NCI-H146 (cell line): ENCODE measurements at places on chromosomes 7 and 10.

DNA sequence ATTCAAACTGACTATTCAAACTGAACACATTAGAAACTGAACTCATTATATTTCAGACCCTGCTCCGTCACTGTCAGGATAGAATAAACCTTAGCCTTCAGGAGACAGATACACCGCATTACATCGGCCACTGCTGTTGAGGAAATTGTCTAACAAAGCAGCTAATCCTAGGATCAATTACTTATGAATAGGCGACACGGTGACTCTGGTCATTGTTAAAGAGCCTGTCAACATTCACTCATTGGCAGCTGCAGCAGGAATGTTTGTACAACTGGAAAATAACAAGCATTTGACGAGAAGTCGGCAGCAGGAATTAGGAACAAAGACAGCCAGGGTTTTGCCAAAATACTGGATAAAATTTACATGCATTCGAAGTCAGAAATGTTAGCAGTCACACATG, 112.0 kb upstream of the MKX start:
- DNase-seq, result peak; percentile 36

- DNase-seq, result peak; percentile 85
Observed at GRCh38 chr10:30134171-30134945, 75.0 kb upstream of the JCAD start.

GRCh38 chr7:2508327-2509215, 11.0 kb upstream of the LFNG start:
- DNase-seq, result no peak

DNA sequence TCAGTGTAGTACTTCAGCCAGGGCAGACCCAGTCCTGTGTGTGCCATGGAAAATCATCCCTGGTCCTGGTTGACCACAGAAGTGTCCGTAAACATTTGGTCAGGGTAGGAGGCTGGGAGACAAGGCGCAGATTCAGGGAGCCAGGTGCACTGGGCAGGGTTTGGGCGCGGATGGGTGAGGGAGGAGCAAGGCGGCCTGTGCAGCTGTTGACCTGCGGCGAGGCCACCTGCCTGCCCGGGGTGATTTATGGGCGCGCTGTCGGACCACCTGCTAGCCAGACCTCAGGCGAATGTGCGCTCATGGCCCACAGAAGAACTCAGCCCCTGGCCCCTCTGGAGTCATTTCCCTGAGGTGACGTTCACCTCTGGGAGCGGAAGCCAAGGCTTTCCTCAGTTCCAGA, 6.6 kb downstream of the SFRP5 start:
- peak; percentile 95 for DNase-seq

DNA sequence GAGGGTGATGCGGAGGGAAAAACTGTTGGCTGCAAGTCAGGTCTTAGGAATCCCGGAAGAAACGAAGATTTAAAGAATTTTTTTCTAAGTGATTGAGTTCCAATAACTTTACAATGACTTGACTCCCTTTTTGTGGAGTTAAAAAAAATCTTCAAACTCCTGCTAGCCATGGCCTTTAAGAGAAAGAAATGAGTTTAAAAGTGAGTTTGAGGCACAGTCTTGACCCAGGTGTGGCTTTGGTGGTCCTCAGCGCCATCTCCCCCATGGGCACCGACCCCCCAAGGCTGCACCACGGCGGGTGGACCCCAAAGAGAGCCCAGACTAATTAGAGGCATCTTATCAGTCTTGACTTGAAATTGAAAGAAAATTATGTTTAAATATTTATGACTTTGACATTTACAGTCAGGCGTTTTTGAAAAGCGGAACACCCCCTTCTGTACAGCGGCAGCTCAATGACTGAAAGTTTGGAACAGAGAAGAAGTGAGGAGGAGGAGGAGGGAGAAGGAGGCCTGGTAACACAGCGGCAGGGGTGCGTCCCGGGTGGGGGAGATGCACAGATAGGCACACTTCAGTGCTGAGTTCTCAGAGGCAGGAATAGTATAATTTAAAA, 349.6 kb downstream of the DNAJB6 start:
- no peak for DNase-seq

DNA sequence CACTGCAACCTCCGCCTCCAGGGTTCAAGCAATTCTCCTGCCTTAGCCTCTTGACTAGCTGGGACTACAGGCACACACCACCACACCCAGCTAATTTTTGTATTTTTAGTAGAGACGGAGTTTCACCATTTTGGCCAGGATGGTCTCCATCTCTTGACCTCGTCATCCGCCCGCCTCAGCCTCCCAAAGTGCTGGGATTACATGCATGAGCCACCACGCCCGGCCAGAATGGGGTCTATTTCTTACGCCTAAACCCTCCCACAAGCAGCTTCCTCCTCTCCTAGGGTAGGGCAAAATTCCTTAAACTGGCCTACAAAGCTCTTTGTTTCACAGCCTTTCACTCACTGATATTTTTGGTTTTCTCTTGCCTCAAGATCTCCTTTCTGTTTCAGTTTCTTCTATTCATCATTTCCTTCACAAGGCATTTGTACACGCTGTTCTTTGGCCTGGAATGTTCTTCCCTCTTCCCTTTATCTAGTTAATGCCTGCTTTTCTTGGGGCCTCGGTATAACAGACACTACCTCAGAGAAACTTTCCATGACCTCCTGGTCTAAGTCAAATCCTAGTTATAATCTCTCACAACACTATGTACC, 6.7 kb downstream of the CPEB3 start:
- DNase-seq, result no peak

DNA sequence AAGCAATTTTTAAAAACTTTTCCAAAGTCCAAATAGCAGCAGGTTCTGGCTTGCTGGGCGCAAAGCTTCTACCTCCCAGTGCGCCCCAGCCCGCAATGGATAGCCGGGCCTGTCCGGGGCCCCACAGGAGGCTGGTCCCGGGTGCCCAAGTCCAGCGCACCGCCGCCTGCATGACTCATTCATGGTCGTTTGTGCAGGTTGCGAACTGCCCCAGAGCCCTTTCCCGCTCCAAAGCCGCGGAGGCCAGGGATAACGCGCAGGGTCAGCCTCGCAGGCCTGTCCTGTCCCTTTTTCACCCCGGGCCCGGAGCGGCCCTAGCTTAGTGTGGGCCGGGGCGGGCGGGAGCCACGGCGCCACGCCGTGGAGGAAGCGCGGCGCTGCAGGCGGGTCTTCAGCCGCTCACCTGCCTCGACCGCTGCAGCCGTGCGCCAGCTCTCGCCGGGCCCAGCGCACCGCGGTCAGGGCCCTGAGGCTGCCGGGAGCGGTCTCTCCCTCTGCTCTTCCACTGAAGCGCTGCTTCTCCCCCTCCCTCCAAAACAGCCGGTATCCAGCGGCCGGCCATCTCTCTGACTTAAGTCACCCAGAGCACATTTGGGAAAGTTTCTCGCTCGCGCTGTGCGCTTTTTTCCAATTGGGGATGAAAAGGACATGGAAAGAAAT, 1.7 kb upstream of the EGR2 start:
- DNase-seq, result peak; percentile 36

DNA sequence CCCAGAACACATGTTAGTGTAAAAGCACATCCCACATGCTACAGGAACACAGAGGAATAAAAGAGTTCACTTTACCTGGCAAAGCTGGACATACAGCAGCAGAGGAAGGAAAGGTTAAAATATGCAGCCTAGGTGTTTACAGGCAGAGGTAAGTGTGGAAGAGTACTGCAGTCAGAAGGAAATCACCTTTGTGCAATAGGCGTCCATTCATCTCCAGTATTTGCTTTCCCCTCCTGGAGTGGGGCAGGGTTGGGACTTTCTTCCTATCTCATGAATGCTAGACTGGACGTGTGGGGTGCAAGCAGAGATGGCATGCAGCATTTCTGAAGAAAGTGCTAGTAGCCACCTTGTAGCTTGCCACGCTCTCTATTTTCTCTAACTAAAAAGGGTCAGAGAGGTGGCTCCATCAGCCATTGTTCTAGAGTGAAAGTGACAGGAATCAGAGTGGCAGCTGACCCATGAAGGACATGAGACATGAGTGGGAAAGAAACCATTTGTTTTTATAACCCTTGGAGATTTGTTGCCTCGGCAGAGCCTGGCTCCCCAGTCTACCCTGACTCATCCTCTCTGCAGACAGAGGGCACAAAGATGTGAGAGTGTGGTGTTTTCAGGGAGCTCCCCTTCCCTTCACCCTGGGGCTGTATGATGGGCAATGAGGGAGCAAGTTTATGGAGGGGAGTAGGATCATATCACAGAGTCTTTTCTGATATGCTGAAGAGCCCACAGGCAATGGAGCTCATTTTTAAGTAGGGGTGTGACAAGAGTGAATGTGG, 101.2 kb upstream of the SEC61G start:
- no peak for DNase-seq

DNA sequence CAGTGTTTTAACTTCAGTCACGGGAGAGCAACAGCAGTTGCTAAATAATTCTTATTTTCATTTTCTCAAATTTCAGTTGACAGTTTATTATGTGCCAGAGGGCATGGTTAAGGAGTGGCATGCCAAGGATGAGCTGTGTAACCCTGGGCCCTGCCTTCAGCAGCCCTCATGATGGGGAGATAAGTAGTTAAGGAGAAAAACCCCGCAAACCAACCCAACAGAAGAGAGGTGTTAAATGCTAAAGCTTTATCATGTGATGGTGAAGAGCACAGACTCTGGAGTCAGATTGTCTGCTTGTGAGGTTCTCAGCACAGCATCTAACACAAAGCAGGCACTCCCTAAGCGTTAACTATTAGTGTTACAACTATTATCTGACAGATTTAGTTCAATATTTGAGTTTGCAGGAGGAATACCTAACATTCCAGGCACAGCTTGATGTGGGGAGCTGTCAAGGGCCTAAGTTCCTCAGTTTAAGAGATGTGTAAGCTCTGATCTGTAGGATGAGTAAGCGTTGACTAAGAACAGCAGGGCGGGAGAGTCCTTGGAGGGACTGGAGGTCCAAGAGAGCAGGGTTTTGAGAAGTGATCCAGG, 29.6 kb downstream of the STAM start:
- no peak for DNase-seq

GRCh38 chr10:104351061-104351702, 2.5 kb upstream of the CFAP58 start:
- no peak for DNase-seq

GRCh38 chr10:56991591-56992069, 630.6 kb upstream of the ZWINT start:
- no peak for DNase-seq

GRCh38 chr7:159125104-159125954, 19.3 kb downstream of the VIPR2 start:
- no peak for DNase-seq

DNA sequence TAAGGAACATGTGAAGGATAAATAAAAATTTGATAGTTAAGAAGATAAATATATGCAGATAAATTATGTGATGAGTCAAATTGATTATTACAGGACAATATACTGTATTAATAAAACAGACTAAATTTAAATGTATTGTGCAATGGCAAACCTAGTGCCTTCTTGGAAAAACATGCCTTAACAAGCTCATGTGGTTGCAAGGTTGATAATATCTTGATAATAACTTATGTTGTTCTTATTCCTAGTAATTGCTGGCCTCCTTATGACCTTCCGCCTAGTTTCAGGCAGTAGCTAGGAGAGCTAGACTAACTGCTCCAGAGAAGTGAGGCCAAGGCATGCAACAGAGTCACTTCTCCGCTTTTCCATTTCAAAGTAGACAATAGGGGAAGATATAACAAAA, 7.6 kb upstream of the RAB11FIP2 start:
- no peak for DNase-seq

- DNase-seq, result no peak
Observed at GRCh38 chr10:110959379-110960332, 40.3 kb downstream of the SHOC2 start.

DNA sequence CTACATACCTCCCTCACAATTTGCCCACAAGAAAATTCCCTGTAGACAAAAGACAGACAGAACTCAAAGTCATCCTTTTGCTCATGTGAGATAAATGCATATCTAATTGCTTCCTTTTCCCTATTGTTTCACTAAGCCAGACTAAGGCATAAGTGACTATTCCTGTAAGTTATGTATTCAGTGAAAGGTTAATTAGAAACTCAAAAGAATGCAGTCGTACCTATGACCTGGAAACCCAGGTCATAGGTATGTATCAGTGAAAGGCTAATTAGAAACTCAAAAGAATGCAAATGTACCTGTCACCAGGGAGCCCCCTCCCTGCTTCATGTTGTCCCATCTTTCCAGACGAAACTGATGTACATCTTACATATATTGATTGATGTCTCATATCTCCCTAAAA, 10.3 kb upstream of the GARS1 start:
- DNase-seq, result no peak

GRCh38 chr10:36023939-36024338, 381.8 kb upstream of the FZD8 start:
- no peak for DNase-seq
